Effector CD4-positive, alpha-beta T cell (primary cell): ENCODE measurements at places on chromosomes 7 and 10.

- no peak for DNase-seq
Measured at GRCh38 chr10:122164815-122165483, 106.1 kb upstream of the BTBD16 start.

GRCh38 chr7:103664577-103664976, 218.6 kb upstream of the SLC26A5 start:
- DNase-seq = no peak

- no peak for DNase-seq
Measured at GRCh38 chr7:20442951-20443350, 112.3 kb downstream of the ITGB8 start.

DNA sequence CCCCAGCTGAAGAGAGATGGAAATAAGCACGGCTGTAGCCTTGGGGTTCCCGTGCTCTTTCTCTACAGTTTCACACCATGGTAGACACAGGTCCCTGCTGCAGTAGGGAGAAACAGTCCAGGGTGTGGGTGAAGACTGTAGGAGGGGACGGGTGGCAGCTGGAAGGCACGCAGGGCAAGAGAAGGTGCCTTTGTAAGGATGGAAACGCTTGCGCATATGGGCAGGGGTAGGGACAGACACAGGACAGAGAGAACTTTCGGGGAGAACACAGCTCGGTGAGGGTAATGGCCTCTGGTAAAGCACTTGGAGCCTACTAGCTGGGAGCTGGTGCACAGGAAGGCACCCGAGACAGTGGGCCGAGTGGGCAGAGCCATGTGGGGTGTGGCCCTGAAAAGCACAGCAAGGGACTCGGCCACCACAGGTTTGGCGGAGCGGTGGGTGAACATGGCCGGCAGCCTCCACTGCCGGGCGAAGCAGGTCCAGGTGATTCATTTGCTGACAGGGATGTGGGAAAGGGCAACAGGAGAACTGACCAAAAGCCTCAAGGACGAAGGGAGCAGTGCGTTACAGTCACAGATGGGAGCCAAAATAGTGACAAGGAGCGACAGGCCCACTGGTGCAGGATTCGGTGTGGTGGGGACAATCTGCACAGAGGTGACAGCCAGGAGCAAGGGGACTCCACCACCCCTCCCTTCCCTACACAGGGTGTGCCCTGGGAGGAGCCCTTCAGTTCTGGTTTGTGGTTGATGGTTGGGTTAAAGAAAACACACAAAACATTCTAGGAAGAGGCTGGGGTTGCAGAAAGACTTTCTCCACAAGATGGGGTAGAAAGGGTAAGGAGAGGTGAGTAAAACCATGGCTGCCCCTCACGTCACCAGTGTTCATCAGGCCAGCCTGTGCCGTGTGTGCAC, 97.1 kb downstream of the VOPP1 start:
- no peak for DNase-seq

- no peak for DNase-seq
Measured at GRCh38 chr7:78083476-78084120, 285.0 kb downstream of the PHTF2 start.
